ENCODE measurements at places on chromosomes 3 and 15.

DNA sequence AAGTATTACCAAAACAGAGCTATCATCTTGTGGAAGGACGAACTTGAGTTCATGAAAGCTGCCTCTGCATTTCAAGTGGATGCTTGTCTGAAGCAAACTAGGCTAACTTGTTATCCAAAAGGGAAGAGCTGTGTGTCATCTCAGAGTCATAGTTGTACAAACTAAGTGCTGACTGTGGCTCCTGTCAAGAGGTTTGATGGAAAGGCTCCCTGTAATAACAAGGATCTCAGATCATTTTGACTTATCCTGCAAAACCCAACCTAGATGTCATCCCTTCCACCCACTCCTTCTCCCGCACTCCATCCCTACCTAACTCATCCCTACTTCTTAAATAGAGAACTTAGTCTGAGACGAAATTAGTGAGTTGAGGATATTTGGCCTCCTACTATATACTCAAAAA lies 110.8 kb downstream of the NR2E3 start:
- DNase-seq: no peak

DNA sequence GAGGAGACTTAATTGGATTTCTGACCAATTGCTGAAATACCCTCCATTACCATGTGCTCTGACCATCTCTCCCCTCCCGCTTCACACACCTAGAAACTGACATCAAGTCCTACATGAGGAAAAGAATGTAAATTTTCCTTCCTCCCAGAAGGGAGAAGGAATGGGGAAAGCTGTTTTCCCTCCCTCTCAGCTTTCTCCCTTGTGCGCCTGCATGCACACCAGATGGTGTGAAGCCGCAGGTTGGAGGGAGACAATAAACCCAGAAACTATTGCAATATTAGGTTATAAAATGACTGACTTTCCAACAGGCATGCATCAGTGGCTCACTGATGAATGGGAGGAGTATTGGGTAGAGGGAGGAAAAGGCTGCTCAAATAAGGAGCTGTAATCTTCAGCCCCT lies 50.9 kb downstream of the MB21D2 start:
- DNase-seq: no peak

DNA sequence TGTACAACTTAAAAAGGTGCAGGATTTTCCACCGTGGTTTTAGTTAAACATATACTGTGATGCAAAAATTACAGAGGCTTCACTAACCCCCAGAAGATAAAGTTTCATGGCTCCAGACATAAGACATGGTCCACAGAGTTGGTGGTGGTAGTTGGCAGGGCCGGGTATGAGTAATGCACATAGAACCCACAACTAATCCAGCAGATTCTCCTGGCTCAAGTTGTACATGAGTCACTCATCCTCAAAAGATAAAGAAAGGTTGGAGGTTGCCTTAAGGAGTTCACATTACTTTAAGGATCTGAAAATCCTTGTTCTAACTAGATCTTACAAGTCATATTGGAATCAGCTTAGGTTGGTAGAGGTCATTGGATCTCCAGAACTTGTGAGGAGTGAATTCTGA lies 98.3 kb upstream of the ZBTB20 start:
- DNase-seq: no peak

GRCh38 chr3:25455441-25456132 lies 27.5 kb downstream of the RARB start:
- no peak for DNase-seq

DNA sequence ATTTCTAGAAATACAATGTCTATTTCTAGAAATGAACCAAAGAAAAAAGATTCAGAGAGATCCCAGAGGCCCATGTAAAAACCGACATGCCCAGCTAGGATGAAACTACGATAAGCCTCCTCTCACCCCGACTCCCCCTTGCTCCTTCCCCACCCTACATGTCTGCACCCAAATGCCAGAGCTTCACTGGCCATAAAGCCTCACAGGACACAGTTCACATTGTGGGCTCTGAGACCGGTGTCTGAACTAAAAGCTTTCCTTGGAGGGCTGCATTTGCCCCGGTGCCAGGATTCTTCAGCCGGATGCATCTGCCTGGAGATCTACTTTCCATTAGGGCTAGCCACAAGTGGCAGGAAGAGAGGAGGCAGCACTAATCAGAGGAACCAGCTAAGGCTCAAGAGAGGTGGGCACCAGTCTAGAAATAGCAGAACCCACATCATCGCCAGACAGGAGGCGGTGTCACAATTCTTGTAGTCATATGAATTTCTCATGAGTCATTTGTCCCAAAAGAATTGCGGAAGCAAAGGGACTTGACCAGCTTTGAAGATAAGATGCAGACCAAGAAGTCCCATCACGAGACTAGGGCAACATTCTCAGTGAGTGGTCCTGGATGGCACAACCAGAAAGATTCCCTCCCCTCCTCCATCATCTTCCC lies 353.6 kb downstream of the NTRK3 start:
- DNase-seq: no peak

DNA sequence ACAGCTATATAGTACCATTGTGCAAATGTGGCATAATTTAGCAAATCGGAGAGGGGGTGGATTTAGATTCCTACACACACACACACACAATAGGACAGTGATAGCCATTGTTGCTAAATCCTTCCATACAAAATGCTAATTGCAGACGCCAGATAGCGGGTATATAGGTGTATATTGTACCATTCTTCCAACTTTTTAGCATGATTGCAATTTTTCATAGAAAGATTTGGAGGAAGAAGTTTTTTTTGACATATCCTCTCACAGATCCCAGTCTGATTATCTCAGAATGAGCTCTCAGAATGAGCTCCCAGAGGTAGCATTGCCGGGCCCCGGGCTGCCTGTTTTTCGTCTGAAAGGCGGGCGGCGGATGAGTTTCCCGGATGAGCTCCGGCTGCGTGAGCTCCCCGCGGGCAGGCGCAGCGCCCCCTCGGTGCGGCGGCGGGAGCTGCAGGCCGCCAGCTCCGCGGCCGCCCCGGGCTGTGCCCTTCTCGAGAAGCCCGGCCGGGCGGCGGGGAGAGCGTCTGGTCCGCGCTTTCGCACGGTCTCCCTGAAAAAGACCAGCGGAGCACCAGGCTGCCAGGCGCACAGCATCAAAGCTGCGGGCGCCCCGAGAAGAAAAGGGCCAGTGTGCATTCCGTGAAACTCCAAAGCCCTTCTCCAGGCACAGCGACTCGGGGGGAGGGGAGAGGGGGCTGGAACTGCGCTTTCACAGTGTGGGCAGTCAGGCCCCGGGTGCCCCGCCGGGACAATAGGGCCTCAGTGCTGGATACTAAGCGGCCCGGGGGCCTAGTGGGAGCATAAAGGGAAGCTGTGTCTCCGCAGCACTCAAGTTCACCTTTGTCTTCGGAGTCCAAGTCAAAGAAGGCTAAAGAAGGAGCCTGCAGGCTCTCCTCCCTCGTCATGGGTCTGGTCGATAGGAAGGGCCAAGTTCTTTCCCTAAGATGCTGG lies 12.0 kb upstream of the SHC4 start:
- no peak for DNase-seq

DNA sequence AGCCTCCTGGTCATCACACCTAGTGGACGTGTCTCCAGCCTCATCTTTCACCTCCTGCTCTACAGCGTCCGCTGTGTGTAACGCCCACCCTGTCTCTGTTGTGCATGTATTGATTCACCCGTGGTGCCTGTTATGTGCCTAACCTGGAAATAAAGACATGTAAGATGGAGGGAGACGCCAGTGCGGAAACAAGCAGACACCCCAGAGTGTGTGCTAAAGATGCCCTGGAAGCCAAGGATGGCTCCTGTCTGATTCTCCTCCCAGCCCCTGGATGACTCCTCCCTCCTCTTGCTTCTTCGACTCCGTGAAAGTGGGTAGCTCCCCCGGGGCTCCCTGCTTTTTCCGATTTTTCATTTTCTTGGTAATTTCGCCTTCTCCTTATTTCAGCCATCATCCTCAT lies 241.8 kb downstream of the ADAMTS17 start:
- no peak for DNase-seq

DNA sequence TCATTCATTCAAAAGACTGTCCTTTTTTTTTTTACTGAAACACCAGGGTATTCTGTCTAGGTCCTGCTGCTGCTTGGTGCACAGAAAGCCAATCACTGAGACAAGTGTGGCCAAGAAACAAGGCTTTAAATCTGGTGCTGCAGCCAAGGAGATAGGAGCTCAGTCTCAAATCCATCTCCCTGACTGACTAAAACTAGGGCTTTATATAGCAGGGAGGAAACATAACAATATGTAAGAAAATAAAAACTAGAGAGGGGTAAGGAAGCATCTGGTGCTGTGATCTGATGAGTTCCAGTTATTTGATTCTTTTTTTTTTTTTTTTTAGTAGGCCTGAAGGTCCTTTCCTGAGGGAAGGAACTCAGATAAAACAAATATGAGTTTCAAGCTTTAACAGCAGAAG lies 139.8 kb downstream of the ATG7 start:
- no peak for DNase-seq

DNA sequence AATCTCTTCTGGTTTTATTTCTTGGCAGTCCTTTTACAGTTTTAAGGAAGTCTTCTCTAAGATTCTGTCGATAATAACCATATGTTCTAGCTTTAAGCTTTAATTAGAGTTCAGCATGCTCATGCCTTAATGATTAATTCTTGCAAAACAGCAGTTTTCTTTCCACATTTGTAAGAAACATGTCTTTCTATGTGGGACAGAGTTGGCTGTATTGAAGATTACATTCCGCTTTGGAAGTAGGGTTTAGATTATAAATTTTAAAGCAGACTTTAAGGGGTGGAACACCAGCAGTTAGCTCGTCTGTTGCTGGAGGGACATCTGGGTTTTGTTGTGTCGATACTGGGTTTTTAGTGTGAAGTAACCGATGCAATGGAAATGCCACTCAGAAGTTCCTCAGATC lies 35.3 kb downstream of the SQOR start:
- no peak for DNase-seq

GRCh38 chr15:79659691-79660090 lies 227.6 kb downstream of the MINAR1 start:
- no peak for DNase-seq

- no peak for DNase-seq
These were observed 78.4 kb upstream of the LRTM1 start for GRCh38 chr3:55006244-55006676.

GRCh38 chr3:169509359-169509758 lies 154.2 kb downstream of the MECOM start:
- no peak for DNase-seq

DNA sequence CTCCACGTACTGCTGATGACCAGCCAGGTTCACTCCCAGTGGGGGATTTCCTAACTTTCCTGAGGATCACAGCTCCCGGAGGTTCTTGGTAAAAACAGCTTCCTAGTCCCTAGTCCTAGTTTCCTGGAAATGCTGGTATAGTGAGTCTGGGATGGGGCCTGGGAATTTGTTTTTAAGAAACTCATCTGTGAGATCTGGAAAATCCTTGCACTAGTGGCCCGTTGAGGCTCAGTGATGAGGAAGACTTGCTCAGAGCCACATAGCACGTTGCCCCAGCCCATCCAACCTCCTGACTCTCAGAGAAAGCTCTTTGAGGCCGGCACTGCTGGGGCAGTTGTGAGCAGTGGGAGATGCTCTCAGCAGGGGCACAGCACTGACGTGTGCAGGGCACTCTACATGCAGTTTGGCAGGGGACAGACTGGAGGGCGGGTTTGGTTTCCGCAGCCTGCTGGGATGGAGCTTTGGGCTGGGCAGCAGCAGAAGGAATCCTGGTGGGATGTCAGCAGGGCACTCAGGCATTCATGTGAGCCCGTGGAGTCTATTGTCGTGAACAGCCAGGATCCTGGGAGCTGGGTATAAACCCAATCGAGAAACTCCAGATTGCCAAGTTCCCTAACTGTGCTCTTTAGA lies 31.6 kb downstream of the SAXO2 start:
- DNase-seq: no peak

DNA sequence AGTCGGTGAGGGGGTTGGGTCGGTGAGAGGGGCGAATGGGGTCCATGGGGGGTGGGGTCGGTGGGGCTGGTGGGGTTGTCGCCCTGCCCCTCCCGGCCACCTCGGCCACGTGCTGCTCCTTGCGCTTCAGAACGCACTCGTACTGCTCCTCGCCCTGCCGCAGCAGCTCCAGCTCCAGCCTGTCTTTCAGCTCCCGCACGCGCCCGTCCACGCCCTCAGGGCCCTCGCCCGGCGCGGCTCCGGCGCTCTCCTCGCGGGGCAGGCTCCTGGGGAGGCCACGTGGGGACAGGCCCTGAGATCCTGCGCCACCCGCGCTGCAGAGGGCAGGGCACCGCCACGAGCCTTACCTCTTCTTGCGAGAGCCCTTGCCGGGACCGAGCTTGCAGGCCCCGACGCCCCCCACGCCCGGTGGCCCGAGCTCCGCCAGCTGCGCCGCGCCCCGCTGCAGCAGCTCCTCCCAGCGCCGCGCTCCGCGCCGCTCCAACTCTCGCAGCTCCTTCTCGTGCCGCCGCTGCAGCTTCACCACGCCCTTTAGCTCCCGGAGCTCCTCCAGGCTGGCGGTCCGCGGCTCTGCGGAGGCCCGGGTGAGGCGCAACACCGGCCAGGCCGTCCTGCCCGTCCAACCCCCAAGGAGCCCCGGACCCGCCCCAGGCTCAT lies 8.2 kb upstream of the ANKRD63 start:
- no peak for DNase-seq

DNA sequence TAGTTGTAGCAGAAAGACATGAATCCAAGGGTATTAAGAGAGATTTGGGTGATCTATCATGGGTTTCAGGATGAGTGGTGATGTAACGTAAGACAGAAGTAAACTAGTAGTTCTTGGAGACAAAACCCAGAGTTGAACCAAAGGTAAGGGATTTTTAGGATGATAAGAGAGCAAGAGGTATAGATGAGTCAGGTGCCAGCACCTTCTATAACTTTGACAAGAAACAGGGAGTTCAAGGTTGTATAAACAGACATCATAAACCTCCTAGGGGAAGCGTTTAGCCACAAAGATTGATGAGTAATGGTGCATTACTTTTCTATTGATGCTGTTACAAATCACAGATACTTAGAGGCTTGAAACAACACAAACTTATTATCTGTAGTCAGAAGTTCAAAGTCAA lies 447.3 kb upstream of the ARHGEF26 start:
- DNase-seq: no peak

GRCh38 chr3:73056014-73056844 lies 5.2 kb upstream of the EBLN2 start:
- no peak for DNase-seq

DNA sequence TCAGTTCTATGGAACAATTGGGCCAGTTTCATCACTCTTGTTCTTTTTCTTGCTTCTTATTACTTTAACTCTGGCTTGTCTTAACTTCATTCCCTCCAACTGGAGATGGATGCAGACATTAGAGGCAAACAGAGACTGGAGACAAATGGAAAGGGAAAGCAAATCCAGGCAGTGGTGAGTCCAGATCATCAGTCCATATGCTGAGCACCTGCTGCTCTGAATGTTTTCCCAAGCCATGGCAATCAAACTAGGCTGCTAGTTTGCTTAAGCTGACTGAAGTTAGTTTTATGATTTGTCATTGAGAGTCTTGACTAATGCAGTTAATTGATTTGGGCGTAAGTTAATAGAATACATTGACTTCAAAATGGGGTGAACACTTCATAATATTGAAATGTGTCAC lies 41.0 kb upstream of the TBC1D5 start:
- no peak for DNase-seq
